ENCODE measurements at places on chromosomes 2 and 18.

DNA sequence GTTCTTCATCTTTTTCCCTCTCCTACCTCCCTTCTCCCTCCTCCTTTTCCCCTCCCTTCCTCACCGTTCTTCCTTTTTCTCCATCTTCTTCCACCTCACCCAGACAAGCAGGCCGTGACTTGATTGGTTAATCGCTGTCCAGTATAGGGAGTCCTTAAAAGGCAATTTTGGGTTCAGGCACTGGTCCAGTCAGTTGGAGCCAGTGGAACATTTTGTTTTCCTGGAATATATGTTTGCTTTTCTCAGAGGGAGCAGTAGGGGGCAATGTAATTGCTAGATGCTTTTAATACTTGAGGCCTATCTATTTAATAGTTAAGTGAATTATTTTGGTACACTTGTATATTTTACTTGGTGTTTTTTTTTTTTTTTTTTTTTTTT is 15.0 kb downstream of the ELAC1 start:
- no peak for DNase-seq

DNA sequence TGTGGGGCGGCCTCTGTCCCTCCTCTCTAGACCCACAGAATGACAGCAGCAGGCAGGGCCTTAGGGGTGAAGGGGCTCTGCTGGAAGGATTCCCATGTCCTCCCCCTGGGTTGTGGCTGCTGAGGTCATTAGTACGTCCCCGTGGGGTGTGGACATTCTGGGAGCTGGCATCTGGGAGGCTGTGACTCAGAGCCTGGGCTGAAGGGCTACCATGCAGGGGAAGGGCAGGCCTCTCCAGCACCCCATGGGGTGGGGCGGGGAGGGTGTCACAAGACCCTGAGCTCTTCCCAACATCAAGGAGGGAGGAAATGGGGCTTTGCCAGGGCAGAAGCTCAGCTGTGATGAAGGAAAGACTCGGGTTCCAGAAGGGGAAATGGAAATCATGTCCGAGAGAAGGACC is 105.8 kb upstream of the SMAD2 start:
- no peak for DNase-seq

DNA sequence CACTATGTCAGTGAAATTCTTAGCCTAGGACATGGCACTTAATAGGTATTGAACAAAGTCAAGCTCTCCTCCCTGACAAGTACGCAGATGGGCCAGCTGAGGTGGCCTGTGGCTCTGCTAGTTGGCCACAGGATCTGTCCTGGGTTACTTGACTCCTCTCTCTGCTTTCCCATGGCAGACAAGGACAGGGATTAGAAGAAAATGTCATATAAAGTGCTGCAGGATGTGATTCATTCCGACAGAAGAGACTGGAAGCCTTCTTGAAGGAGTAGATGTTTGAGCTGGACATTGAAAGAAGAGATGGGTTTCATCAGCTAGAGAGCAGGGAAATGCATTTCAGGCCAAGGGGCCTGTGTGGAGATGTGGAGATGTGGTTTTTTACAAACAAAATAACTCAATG is 46.7 kb downstream of the SMAD7 start:
- DNase-seq: no peak

- no peak for DNase-seq
Observed at GRCh38 chr2:157367704-157368103, 42.1 kb upstream of the ERMN start.

GRCh38 chr2:189982780-189983394 is 79.6 kb downstream of the MSTN start:
- no peak for DNase-seq
